Vagina (tissue), 2 donors: ENCODE measurements at places on chromosomes 1 and 21. TPM values are rescaled to one million over a fixed set of nuclear protein-coding genes. Genes with fewer than 3 reads are reported as not detected.

The CR2 gene
- not detected for total RNA-seq

The UBL4B gene
- total RNA-seq, result not detected

- no peak overlapping the region for H3K4me3 ChIP-seq
- peak; percentile 77 for DNase-seq
- H3K4me1 ChIP-seq, result no peaks in the 10 kb centered on the region
- H3K27ac ChIP-seq, result no peak overlapping the region
- no peaks in the 10 kb centered on the region for H3K27me3 ChIP-seq
Measured at GRCh38 chr1:117683571-117684285, 77.9 kb downstream of the TENT5C start.

DNA sequence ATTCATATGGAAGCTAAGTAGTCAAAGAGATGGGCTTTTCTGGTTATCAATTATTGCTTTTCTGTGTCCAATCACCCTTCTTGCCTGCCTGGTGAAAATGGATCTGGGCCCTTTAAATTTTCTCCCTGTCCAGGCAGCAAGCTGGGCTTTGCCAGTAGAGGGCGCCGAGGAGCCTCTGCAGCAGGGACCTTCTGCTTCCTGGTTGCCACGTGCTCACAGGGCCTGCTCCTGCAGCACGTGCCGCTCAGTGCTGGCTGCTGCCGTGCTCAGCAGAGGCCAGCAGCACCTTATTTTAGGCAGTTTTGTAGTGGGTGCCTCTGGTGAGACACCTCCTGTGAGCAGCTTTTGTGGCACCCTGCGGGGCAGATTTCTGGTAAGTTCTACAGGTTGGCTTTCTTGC lies 4.0 kb downstream of the ACTL8 start:
- H3K36me3 ChIP-seq, result no peaks in the 10 kb centered on the region
- H3K4me1 ChIP-seq, result no peaks in the 10 kb centered on the region
- DNase-seq, result no peak
- no peak overlapping the region for H3K4me3 ChIP-seq
- no peaks in the 10 kb centered on the region for H3K27me3 ChIP-seq

- no peak overlapping the region for H3K27ac ChIP-seq
- H3K27me3 ChIP-seq, result no peaks in the 10 kb centered on the region
- H3K36me3 ChIP-seq, result no peaks in the 10 kb centered on the region
- no peak overlapping the region for H3K4me3 ChIP-seq
- H3K4me1 ChIP-seq, result no peaks in the 10 kb centered on the region
Measured at GRCh38 chr1:75745276-75745675, 20.8 kb downstream of the ACADM start.

DNA sequence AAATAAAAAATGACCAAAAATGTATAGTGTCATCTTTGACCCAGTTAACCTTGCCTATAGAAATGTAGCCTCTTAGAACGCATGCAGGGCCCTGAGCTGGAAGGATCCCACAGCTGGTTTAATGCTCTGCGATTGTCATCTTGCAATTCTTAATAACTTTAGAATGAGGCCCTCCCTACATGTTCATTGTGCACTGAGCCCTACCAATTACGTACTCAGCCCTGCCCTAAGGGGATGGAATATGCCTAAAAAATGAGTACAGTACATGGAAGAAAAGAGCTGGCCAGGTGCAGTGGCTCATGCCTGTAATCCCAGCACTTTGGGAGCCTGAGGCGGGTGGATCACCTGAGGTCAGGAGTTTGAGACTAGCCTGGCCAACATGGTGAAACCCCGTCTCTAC lies 57.8 kb upstream of the BCAR3 start:
- no peak for DNase-seq
- H3K4me3 ChIP-seq, result no peak overlapping the region
- H3K27me3 ChIP-seq, result no peaks in the 10 kb centered on the region
- H3K27ac ChIP-seq, result no peak overlapping the region
- H3K36me3 ChIP-seq, result no peaks in the 10 kb centered on the region

GRCh38 chr1:57254022-57254421 lies 169.8 kb downstream of the DAB1 start:
- no peaks in the 10 kb centered on the region for H3K36me3 ChIP-seq
- no peak overlapping the region for H3K27ac ChIP-seq
- H3K4me1 ChIP-seq, result peaks cover 1% of the 10 kb centered on the region
- no peaks in the 10 kb centered on the region for H3K27me3 ChIP-seq
- no peak overlapping the region for H3K4me3 ChIP-seq
- no peak for DNase-seq

GRCh38 chr1:94236013-94236491 lies 1.3 kb downstream of the ARHGAP29 start:
- no peaks in the 10 kb centered on the region for H3K36me3 ChIP-seq
- DNase-seq, result no peak
- peak overlapping the region; percentile 85 for H3K27ac ChIP-seq
